Heart right ventricle (tissue), 16 donors: ENCODE measurements at places on chromosomes 13 and 19.

DNA sequence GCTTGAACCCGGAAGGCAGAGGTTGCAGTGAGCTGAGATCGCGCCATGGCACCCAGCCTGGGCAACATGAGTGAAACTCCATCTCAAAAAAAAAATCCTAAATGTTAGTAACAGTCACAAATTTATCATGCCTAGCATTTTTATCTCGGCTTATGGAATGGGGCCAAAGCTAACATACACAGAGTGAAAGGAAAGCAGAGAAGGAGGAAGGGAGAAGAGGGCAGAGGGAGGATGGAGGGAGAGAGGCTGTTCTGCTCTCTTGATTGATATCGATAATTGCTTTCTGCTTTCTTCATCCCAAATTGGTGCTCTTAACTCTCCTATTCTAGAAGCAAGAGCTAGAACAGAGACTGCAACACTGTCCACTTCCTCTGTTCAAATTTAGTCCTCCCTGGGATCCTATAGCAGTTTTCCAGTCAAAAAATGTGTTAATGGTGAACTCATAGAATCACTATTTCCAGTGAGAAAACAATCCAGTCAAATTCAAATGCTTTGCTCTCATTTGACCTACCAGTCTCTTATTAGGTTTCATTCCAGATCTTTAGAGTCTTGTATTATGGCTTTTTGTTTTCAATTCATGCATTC, 15.8 kb upstream of the TUBGCP3 start:
- no peak for DNase-seq

GRCh38 chr13:72295153-72295552, 428.1 kb upstream of the DACH1 start:
- no peak for DNase-seq

DNA sequence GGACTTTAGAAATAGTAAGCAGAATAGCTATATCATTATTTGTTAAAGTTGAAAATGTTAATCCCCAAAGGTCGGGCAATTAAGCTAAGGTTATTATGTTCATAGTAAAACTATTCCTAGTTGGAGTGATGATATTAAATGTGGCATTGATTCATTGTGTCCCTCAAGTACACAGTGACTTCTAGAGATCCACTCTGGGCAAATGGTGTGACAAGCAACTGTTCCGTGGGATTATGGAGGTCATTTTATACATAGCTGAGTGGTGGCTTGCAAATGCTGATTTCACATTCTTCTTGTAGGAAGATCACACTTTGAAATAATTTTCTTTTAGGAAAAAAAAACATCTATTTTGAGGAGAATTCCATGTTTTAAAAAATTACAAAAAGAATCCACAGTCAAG, 317.8 kb downstream of the ATP8A2 start:
- no peak for DNase-seq

DNA sequence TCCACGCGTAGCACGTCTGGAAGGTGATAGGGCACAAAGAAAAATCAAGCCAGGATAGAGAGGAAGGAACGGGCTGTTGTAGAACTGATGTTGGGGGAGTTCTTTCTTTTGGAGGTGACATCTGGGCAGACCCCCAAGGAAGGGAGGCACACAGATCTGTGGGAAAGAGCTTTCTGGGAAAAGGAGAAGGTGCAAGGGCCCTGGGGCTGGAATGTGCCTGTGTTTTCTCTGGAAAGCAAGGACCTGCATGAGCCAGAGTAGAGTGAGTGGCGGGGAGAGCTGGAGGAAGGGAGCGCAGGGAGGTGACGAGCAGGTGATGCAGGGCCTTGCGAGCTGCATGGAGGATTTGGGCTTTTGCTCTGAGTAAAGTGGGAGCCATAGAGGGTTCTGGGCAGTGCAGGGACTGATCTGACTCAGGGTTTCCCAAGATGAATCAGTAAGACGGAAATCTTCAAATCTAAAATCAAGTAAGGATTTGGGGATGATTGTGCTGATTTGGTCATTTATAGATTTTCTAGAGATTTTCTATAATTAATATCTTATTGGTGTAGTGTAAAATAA, 30.8 kb downstream of the SMARCA4 start:
- DNase-seq = no peak

DNA sequence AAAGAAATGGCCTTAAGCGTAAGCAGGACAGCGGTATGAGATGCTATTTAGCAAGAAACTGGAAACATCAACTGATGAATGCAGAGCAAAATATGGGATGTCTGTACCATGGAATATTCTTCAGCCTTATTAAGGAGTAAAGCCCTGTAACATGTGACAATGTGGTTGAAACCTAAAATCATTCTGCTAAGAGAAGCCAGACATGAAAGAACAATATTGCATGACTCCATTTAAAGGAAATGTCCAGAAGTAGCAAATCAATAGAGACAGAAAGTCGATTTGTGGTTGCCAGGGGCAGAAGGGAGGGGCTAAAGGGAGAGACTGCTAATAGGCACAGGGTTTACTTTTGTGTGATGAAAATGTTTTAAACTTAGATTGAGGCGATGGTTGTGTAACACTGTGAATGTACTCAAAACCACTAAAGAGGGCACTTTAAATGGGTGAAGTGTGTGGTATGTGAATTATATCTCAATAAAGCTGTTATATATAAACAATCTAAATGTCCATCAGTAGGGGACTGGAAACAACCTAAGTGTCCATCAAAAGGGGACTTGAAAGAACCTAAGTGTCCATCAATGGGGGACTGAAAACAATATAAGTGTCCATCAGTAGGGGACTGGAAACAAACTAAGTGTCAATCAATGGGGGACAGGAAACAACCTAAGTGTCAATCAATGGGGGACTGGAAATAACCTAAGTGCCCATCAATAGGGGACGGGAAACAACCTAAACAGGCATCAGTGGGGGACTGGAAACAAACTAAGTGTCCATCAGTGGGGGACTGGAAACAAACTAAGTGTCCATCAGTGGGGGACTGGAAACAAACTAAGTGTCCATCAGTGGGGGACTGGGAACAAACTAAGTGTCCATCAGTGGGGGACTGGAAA, 45.4 kb downstream of the CCL25 start:
- no peak for DNase-seq

DNA sequence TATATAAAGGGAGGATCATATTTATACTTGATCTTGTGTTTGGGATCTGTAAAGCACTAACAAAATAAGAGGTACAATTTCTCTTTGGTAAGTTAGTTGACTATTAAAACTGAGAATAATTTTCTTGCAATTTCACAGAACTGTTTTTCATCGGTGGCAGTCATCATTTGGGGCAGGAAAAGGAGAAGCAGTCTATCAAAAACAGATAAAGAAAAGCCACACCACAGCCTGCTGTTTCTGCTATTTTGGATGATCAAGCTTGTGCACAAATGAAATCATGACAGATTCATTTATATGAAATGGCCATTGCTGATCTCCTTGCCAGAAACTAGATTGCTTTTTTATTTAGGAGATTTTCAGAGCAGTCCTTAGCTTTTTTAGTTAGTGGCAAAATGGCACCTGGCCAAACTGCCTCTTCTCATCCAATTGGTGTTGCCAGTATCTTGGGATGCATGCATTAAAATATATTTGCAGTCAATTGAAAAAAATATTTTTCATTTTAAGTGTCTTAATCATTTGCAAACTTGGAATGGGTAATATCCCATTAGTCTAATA, 326.0 kb downstream of the HS6ST3 start:
- DNase-seq = no peak

GRCh38 chr19:38657633-38658222, 10.3 kb downstream of the ACTN4 start:
- no peak for DNase-seq

GRCh38 chr13:40656358-40656757, 10.1 kb downstream of the FOXO1 start:
- no peak for DNase-seq

DNA sequence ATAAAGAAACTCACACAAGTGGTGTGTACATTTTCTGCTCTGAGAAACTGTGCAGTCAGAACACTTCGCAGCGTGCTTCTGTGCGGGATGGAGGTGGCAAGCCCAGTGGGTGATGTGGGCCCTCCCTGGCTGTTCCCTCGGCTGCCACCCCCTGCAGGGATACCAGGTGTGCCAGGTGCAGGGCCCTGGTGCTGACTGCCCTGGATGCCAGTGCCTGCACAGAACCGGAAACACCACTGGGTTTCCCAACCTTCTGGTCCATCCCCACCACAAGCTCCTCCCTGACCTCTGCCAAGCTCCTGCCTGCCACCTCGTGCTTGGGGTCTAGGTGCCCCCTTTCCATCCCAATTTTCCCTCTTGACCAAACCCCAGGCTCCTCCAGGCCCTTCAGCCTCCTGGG, 81.9 kb upstream of the MCF2L start:
- no peak for DNase-seq

DNA sequence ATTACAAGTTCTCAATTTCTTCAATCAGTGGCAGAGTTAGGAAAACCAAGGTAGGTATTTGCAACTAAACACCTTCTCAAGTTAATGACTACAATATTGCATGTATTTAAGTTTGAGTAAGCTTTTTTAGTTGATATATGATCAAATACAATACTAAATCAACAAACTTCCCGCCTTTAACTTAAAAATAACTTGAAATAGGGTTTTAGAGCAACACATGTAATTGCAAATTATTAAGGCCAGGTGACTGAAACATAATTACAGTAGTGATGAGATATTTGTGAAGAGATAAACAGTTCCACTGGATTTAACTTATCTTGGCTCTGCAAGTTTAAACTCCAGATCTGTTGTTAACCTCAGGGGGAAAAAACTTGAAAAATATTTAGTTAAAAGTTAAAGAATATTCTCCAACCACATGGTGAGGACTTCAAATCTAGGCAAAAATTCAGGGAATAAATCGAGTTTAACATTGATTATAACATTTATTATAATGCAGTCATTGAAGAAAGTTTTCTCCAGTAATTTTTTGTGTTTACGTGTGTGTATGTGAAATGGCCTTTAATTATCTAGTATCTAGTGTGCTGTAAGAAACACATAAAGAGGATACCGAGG, 3.6 kb downstream of the DACH1 start:
- DNase-seq = no peak

GRCh38 chr13:74073274-74073673, 60.9 kb downstream of the KLF12 start:
- no peak for DNase-seq

DNA sequence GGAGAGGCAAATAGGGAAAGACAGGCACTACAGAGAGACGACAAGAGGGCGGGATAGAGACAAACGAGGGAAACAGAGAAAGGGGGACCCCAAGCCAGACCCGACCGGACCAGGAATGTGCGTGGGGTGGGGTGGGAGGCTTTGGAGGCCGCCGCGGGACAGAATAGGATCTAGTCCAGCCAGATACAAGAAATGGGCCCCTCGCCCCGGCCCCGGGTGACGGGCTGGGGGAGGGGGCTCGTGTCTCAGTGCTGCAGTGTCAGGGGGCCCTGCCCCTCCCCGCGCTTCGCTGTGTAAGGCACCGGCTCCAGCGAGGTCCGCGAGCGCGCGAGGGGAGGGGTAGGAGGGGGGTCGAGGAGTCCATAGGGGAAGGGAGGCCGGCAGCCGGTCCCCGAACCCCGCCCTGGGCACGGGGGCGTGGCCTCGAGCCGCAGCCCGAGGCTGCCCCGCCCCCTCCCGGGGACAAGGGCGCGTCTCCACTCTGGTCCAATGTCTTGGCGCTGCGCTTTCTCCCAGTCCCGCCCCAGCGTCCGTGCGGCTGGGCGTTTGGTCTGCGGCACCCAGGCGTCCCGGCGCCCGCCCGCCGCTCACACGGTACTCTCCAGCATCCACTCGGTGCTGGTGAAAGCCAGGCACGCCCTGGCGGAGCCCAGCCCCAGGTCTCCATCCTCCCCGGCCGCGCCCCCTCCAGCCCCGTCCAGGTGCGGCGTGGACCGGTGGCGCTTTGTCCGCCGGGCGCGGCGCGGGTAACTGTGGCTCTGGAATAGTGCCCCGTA, 11.0 kb downstream of the IFNL1 start:
- DNase-seq = peak; percentile 25

- no peak for DNase-seq
These were observed 18.4 kb downstream of the NFIX start for GRCh38 chr19:13013649-13014048.

DNA sequence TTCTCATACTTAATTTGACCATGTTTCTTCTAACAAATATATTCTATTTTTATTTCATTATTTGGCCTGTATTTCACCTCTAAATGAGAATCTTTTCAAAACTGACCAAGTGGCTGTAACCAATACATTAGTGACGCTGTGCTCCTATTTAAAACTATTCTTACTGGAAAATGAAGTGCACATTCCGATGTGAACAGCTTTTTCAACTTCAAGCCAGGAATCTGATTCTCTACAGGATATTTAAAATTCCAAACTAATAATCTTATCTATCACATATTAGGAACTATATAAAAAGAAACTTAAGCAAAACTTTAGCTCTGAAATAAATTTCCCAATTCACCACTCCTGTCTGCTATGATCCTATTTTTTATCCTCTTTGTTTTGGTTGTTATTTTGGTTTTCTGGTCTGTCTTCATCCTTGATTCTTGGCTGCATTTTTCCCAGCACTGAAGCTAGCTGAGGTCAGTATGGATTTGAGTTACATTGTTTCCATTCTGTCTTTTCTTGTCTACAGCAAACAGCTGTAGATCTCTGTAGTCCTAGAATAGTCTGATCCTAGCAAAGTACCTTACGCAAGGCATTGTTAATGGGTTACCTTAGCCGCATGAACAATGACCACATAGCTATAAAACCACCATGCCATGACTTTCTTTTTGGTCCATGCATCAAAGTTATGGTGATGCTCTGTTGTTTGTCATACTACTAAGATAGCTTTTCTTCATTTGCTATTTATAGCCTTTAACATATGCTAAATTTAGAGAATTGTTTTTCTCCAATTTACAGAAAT, 748.6 kb upstream of the SPRY2 start:
- DNase-seq = no peak

GRCh38 chr13:47226516-47226915, 329.7 kb upstream of the HTR2A start:
- no peak for DNase-seq

GRCh38 chr19:40650749-40651305, 39.6 kb downstream of the NUMBL start:
- DNase-seq = peak; percentile 51

DNA sequence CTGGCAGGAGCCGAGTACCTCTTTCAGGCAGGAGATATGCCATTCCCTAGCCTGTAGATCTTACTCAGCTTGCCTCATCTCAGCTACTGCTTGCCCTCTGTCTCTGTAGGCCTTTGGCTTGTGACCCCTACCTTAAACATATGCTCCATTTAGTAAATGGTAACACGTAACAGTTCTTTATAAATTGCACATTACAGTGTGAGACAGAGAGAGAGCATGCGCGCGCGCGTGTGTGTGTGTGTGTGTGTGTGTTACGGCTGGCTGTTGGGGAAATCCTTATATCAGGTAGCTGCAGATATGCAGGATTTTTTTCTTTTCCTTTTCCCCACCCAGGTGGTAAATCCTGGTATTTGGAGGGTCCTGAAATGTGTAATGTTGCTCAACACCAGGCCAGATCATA, 4.2 kb downstream of the SPINT2 start:
- DNase-seq = no peak
